H9 (cell line): ENCODE measurements at places on chromosomes 16 and 17. TPM values are rescaled to one million over a fixed set of nuclear protein-coding genes. Genes with fewer than 3 reads are reported as not detected.

The MYOCD gene
- total RNA-seq = 0.17 and 0.39 TPM in 2 replicates

The ANKFN1 gene
- total RNA-seq = not detected in 2 replicates

DNA sequence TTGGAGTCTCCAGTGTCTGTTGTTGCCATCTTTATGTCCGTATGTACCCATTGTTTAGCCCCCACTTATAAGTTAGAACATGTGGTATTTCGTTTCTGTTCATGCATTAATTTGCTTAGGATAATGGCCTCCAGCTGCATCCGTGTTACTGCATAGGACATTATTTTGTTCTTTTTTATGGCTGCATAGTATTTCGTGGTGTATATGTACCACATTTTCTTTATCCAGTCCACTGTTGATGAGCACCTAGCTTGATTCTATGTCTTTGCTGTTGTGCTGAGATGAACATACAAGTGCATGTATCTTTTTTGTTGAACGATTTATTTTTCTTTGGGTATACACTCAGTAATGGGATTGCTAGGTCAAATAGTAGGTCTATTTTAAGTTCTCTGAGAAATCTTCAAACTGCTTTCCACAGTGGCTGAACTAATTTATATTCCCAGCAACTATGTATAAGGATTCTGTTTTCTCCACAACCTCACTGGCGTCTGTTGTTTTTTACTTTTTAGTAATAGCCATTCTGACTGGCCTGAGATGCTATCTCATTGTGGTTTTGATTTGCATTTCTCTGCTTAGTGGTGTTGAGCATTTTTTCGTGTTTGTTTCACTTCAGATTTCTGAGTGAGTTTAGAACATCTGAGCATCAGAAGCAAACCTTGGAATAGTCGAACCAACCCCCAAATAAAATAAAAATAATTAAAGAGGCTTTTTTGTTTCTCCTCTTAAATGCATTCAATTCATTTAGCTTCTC, 304.7 kb downstream of the ZFHX3 start:
- DNase-seq = no peak

DNA sequence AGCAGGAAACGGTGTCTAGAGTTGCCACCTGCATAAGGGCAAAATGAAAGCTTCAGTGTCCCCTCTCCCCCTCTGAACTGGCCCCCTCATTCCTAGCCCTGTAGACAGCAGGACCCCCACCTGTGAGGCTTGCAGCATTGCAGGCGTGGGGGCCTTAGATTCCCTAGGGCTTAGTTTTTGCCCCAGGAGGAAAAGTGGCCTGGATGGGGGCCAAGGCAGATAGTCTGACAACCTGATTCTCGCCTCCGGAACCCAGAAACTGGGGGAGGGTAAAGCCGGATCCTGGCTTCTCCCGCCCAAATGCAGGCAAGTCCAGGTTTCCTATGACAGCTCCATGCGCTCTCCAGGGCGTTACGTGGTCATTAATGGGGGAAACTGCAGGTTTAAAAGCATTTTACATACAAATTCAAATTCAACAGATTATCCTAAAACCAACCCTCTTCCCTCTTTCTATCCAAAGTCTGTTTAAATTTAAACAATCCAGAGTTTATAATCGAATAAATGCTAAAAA, 678 bp upstream of the HOXB6 start:
- DNase-seq = no peak

DNA sequence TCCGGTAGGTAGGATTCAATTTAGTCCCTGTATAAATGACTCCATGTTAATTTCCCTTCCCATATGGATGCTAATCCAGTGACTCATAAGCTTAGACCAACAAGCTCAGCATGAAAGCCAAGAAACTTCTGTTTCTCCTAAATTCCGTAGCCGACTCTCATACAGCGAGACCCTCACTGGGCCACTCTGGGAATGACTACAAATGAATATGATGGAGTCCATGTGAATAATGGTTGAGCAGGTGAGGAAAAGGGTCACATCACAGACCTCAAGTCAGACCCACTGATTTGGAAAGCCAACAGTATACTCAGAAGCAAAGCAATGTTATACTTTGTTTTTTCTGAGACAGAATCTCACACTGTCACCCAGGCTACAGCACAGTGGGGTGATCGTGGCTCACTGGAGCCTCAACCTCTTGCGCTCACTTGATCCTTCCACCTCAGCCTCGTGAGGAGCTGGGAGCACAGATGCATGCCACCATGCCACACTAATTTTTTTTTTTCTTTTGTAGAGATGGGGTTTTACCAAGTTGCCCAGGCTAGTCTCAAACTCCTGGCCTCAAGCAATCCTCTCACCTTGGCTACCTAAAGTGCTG, 14.6 kb downstream of the RSL1D1 start:
- no peak for DNase-seq
